GM12865 (cell line): ENCODE measurements at places on chromosomes 13 and 19.

- DNase-seq: no peak
Observed at GRCh38 chr19:31255174-31255799, 93.9 kb downstream of the TSHZ3 start.

- DNase-seq: no peak
Observed at GRCh38 chr13:102021777-102022176, 380.1 kb downstream of the FGF14 start.

DNA sequence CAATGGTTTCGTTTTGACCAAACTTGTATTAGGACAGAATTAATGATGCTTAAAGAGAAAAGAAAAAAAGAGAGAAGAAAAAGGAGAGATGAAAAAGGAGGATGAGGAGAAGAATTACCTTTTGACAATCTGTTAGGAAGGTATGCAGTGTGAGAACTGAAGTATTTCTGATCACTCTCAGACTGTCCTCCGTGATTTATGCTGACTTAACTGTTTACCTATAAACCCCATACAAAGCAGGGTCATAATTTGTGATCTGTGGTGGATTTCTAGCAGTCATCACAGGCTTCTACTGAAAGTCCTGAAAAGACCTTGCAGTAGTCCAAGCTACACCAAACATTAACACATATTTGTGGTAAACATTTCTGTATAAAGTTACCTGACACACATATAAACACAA is 93.9 kb downstream of the PCDH17 start:
- no peak for DNase-seq

DNA sequence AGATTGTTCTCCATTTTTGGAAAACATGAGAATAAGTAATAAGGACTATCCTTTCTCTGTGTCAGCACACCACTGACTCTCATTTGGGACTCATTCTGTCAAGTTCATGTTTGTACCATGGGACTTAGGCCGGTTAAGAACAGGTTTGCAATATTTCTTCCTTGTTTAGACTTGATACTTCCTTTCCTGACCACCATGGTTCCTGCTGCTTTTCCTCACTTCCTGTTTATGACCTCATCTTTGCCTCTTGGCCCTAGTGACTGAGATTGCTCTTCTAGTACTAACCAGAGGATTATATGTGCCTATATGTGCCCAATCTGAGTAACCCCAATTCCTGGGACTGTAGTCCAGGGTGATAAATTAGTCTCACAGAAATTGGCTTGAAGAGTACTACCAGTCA is 32.5 kb upstream of the NDFIP2 start:
- peak; percentile 28 for DNase-seq

DNA sequence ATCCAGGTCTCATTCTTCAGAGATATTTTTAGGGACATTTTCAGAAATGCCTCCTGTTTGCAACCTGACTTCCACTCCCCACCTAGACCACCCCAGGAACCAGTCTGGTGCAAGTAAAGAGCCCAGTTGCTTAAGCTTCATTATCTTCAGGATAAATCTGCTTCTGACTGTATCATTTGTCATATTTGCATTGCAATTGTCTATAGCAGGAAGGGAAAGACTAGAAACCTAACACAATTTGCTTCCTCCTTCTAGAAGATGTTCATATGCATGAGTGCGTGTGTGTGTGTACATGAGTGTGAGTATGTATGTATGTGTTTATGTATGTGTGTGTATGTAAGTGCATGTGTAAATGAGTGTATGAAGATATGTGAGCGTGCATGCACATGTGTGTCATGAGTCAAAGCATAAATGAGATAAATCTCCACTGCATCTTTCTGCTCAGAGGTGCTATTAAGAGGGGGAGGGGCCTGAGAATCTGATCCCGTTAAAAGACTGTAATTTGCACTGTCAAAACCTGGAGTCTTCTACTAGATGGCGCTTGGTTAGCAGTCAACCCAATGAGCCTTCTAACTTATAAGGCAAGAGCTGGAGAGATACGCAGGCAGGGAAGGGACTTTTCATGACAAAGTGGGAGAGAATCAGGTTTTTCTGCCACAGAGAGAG is 178.8 kb upstream of the KL start:
- no peak for DNase-seq

GRCh38 chr19:35397064-35397463 is 26.2 kb downstream of the GPR42 start:
- no peak for DNase-seq

GRCh38 chr19:7602935-7603497 is 7.4 kb downstream of the CAMSAP3 start:
- no peak for DNase-seq

- no peak for DNase-seq
Observed at GRCh38 chr13:108113407-108113806, 101.9 kb downstream of the LIG4 start.

DNA sequence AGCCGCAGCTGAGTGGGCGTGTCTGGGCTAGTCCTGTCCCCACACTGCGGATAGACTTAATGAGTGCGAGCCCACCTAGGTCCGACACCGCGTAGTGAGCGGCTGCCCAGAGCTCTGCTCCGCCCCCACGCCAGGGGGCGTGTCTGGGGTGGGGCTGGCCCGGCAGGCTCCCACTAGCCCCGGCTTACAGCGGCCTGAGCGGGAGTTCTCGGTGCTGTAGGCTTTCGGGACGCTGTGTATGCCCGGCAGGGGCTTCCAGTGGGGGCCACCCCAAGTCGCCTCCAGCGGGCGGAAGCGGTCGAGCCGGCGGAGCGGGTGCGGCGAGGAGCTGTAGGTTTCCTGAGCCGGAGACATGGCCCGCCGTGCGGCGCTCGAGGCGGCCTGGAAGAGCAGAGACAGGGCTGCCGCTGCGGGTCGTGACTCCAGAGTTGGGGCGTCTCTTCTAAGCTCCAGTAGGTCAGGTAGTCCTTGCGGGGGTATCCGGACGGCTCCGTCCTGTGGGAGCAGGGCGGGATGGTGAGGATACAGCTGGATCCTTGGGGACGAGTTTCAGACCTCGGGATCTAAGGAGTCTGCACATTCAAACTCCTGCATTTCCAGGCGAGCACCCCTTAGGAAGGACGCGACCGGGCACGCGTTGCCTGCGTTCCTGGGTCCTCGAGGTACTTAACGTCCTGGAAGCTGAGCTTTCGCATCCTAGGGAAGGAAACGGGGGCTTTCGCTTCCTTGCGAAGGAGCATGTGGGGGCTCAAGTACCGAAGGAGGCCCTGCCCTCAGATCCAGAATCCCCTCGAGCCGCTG is 1.2 kb downstream of the CGB7 start:
- DNase-seq: peak; percentile 45
